ENCODE measurements at places on chromosomes 6 and 20. TPM values are rescaled to one million over a fixed set of nuclear protein-coding genes. Genes with fewer than 3 reads are reported as not detected.

PTGIS gene
- 12.7 TPM for total RNA-seq

POPDC3 gene
- not detected for total RNA-seq

AGER gene
- 2.8 TPM for total RNA-seq

HLA-DMA gene
- total RNA-seq: 64.3 TPM

MAFB gene
- total RNA-seq: 4.6 TPM

DNA sequence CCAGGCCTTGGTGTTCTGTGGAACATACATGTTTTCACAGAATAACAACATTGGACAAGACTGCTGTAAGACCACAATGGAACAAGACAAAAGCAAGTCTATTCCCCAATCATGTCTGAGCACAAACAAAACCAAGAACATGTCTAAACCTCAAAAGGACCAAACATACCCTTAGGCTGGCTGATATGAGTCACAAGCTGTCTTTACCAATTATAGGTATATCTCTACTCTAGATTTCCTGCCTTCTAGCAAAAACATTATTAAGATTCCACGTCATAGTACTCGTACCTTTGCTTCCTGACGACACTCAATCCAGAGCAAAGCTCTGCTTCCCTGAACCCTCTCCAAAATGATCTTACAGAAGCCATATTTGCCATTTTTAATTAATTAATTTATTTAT, 15.4 kb upstream of the L3MBTL1 start:
- no peak for DNase-seq

DNA sequence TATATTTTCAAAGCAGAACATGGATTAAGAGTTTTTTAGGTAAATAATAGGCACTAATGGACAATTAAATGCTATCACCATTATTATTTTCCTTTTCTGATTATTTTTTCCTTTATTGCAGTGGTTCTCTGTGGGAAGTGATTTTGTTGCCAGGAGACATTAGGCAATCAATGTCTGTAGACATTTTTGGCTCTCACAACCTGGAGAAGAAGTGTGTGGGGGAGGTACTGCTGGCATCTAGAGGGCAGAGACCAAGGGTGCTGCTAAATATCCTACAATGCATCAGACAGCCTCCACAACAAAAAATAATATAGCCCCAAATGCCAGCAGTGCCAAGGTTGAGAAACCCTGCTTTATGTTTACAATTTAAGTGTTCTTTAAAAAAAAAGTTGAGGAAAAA, 8.3 kb downstream of the IFNGR1 start:
- no peak for DNase-seq

GRCh38 chr6:38871741-38872568, 156.8 kb downstream of the DNAH8 start:
- DNase-seq: peak; percentile 82

DNA sequence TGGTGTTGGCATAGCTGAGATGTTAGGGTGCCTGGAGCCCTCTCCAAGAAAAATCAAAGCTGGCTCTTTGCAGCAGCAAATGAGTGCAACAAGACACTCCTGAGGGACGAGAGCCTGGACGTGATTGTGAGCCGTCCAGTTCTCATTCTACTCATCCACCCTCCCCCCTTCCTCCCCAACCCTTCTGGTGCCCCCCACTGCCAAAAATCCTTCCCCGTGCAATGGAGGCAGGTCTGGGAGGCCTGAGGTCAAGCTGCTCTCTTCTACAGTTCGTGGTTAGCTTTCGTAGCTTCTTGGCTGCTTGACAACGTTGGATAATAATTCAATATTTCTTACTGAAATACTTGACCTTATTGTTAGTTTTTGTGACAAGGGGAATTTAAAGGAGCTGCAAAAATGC, 185.3 kb upstream of the SUPT3H start:
- DNase-seq: no peak

DNA sequence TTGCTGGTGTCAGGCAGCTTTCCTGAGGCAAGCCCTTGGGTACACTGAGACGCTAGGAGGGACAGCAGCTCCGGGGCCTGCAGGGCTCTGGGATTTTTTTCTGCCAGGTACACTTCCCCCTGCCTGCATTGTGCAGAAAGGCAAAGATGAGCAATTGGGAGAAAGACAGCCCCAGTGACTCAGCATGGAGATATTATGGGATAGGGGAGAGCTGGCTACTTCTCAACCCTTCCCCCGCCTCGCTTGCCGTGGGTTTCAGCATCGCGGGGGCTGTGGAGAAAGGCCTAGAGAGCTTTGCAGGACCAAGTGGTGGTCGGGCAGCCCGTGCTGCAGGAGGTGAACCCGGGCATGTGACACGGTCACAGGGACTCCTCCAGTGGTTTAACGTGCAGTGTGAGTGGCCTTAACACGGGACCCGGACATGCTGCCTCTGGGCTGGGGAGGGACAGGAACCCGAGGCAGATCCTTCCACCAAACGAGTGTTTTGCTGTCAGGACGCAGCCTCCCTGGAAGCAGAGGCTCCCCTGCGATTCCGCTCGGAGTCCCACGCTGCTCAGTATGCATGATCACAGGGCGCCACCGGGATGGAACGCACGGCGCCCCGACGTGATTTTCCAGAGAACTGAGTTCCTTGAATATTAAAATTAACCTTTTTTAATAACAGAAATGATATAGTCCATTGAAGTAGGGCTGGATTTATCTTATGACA, 139.9 kb downstream of the CDH4 start:
- DNase-seq: no peak

GRCh38 chr20:33656010-33656782, 5.9 kb upstream of the C20orf144 start:
- peak; percentile 34 for DNase-seq

- no peak for DNase-seq
Observed at GRCh38 chr6:79538106-79538971, 1.1 kb upstream of the LCA5 start.

DNA sequence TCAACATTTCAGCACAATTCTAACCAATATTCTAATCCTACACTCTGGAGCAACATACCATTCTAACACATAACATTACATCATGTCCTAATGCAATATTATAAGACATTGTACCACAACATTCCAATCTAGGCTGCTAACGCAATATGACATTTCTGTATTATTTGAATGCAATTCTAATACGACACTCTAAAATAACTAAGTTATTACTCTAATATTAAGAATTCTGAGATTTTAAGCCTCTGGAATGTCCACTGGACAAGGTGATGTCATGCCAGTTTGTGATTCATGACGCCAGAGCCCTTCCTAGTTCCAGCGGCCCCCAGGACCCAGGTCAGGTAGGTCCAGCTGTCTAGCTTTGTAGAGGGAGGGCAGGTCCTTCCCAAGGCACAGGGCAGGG, 69.7 kb upstream of the SIRPA start:
- no peak for DNase-seq

DNA sequence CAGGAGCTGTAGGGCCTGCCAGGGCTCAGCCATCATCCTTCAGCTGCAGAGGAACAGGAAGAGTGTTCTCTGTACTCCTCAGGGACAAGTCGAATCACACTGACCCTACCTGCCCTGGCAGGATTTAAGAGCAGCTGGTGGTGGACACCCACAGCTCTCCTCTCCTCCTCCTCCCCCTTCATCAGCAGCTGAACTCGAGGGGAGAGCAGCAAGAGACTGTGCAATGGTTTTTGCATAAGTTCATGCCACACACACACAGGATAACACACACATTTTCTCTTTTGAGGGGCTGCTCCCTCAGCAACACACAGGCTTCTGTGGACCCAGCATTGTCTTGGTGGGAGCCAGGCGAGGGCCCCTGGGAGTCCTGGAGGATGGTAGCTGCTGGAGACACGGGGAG, at the start of gene CST11:
Gene CST11, minus strand, starts transcription at position 101 of the 400 bp plus-strand sequence. Its CDS starts 65 bp downstream, at position 36.
- DNase-seq: no peak
